ENCODE measurements at places on chromosomes 5 and 9.
A peak's percentile ranks its signal among the peaks of the same experiment; 100 is the strongest.

GRCh38 chr9:97237311-97237786 lies 70.1 kb upstream of the CCDC180 start:
- DNase-seq: peak; percentile 13

DNA sequence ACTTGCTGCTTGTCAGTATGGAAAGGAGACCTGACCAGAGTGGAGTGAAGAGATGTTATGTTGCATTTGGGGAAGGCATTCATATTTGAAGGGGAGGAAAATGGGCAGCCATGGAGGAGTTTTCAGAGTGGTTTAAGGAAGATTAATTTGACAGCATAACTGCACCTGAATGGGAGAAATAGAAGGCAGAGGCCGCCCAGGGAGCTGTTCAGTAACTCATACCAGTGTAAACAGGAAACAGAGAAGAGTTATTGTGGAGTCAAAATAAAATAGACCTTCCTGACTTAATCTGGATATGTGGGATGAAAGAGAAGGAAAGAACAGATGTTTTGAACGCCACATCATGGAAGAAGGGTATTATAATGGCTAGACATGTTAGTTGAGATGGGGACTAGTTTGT lies 13.4 kb downstream of the SLC44A1 start:
- DNase-seq: peak; percentile 78

DNA sequence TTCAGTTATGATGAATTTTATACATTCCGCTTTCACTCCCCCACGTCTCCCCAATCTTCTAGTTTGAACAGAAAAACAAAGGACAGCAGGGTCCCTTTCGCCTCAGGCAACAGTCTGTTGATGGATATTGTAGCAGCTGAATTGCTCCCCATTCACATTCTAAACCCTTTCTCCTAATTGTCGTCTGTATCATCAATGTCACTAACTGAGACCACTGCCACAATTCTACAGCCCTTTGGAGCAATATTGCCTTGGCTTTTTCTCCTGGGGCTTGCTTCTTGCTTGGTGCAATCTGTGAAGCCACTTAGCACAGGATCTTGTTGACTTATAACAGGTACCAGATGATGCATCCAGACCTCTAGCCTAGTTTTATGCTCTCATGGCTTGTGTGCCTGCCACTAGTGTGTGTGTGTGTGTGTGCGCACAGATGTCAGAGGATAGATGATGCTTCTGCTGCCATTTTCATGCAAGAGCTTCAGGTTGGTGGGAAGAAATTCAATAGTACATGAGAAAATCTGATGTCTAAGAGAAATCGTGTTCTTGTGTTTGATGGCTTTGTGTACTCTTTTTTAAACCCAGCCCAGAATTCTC lies 195.2 kb upstream of the ISL1 start:
- DNase-seq: peak; percentile 99

GRCh38 chr5:13454050-13454449 lies 490.4 kb downstream of the DNAH5 start:
- DNase-seq: no peak

- peak; percentile 38 for DNase-seq
Measured at GRCh38 chr5:96517295-96517694, 84.2 kb upstream of the PCSK1 start.

DNA sequence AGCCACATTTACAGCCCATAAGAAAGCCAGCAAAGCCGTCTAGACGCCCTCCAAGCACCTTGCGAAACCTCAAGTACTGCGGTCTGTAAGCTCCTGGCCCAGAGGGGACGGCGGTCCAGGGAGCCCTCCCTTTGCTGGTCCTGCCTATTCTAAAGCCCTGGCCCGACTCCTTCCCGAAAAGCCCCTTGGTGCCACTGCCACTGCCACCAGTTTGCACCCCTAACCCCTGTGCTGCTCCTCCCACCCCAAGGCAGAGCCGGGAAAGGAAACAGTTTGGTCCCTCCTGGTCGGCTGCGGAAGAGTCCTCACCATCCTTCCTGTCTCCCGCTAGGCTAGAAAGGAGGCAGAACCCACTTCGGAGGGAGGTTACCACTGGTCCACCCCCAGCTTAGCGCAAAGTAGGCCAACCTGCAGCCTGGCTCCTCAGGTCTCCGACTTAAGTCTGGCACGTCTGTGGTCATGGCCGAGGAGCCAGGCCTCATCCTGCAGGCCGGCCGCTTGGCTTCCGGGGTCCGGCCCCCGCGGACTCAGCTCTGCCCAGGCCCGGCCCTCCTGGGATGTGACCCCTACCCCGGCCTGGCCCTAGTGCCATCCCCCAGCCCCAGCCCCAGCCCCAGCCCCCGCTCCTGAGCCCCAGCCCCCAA lies 916 bp downstream of the TOR1A start:
- DNase-seq: peak; percentile 32

DNA sequence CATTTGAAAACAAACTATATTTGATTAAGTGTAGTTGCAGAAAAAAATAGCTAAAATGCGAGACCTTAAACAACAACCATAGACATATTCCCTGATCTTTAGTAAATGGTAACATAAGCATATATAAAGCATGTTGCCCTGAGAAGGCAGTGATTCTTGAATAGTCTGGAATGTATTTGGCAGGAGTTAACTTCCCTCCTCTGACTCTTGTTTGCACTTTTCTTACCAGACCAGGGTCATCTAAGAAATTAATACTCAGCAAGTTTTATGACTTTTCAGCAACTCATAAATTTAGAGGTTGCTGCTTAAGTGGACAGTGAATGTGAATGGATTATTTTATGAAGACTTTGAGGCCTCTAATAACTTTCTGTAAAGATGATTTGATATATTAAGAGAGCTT lies 55.3 kb upstream of the NUDT12 start:
- DNase-seq: no peak

DNA sequence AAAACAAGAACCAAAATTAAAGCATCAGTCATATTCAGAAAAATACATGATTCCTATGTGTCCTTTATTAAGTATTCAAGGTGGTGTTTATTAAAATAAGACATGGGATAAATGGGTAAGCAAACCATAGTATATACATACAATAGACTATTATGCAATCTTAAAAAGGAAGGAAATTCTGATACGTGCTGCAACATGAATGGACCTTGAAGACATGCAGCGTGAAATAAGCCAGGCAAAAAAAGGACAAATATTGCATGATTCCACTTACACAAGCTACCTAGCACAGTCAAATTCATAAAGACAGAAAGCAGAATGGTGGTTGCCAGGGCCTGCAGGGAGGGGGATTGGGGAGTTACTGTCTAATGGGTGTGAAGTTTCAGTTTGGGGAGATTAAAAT lies 127.7 kb downstream of the DMAC1 start:
- DNase-seq: no peak

DNA sequence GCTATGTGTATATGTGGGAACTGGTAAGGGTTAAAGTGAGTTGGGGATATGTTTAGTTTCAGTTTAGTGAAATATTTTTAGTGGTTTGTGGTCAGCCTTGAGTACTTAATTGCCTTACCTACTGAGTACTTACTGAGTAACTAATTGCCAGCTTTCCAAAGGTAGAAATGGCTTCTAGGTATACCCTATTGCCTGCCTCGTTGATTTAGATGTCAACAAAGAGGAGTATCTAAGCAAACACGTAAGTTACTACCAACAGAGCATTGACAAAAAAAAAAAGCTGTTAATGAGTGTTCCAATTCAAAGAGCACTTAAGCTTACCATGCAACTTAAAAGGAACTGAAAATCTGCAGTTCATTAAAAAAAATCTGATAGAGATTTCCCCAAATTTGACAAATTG lies 8.8 kb downstream of the ATP10B start:
- DNase-seq: peak; percentile 30

GRCh38 chr9:117555964-117556629 lies 141.2 kb upstream of the ASTN2 start:
- peak; percentile 66 for DNase-seq

DNA sequence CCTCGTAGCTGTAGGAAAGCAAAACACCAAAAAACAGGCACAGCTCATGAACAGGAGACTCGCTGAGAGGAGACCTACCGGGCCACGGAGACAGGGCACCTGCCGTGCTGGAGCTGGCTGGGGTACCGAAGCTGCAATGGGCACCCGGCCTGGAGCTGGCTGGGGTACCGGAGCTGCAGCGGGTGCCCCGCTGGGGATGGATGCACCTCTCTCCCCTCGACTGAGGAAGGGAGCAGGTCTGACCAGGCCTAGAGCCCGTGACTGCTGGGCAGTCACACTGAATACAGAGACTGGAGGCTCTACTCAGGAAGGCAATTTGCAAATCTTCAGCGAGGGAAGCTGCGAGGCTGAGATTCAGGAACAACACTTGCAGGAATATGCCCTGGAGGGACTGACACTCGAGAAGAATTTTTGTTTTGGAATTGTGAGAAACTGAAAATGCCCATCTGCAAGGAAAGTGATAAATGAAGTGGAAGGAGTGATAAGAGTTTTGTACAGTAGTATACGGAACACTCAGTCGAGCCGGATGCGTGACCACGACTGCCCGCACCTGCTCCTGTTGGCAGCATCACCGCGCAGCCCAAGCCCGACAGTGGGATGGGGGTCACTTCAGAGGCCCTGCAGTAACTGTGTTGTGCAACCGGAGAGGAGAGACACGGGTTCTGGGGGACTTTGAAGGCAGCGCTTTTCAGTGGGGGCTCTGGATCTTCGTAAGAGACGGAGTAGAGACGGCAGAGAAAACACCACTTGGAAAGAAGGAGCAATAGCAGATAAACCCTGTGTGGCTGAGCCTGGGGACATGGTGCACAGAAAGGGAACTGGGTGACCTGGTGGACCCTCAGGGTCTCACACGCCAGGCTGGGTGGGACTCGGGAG lies 27.9 kb upstream of the LPCAT1 start:
- no peak for DNase-seq

GRCh38 chr5:31962871-31963307 lies 211.2 kb downstream of the GOLPH3 start:
- DNase-seq: no peak

DNA sequence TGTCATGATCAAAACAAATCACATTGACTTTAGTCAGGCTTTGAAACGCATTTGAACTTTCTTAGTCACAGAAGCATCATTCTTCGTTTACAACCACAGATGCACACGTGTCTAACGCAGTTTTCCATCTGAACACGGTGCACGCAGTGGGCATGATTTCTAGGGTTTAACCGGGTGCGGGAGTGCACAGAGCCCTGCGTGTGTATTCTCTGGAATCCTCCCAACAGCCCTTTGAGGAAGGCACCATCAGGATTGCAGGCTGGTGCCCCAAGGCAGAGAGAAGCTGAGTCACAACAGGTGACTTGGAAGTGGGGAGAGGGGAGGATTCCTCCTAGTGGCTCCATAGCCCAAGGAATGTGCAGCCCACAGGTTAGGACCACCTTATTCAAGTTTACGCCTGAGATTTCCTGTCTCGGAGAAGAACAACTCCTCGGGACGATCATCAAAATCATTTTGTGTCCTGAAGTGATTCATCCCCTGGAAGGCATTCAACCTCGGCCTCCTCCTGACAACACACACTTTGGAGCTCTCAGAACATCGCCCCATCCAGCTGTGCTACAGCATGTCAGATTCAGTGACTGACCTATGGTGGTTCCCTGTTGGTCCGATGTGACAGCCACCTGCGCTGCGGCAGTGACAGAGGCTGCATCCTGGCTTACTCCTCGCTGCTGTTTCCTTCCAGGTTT lies 13.1 kb downstream of the ROPN1L start:
- DNase-seq: no peak

DNA sequence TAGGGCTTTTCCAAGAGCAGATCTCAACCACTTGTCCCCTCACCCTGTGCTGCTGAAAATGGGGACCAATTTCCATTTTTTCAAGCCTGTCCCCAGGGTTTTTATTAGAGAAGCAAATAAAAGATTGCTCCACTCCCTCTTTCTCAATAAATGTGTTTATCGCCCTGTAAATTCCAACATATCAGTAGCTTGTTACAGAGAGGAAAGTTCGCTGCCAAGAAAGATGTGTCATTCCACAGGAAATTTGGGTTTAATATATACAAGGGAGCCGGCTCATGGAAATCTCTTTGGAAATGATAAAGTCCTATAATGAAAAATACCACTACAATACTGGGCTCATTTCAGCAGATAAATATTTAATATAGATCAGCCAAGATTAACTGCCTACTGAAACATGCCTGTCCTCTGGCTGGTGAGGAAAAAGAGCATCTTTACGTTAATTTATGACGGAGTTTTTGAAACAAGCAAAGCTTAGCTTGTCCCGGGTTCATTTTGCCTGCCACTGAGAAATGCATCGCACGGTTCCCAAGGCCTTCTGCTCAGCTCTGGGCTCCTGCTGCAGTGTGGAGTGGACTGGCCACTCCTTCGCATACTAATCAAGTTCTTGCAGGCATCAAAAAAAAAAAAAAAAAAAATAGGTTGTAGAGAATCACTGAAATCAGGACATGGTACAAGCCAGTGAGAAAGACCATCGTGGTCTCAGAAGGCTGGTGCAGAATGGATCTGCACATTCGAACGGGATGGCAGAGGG lies 84.5 kb downstream of the BRINP1 start:
- DNase-seq: no peak

GRCh38 chr5:51383131-51384121 lies at the start of gene ISL1:
Gene ISL1 (plus strand): TSS chr5:51383448. CDS start chr5:51383672, 224 bp downstream.
- DNase-seq: peak; percentile 99

GRCh38 chr9:3827175-3827574 lies 301.4 kb upstream of the RFX3 start:
- DNase-seq: no peak

GRCh38 chr5:154479160-154479943 lies 1.3 kb upstream of the HAND1 start:
- peak; percentile 77 for DNase-seq

GRCh38 chr9:126234681-126235335 lies 91.8 kb upstream of the MVB12B start:
- DNase-seq: no peak

GRCh38 chr5:40033411-40033810 lies 608.6 kb upstream of the DAB2 start:
- peak; percentile 55 for DNase-seq

GRCh38 chr5:176948458-176948857 lies 49.3 kb upstream of the HK3 start:
- peak; percentile 62 for DNase-seq

- DNase-seq: peak; percentile 19
Measured at GRCh38 chr5:150411245-150411979, 1.3 kb downstream of the CD74 start.

DNA sequence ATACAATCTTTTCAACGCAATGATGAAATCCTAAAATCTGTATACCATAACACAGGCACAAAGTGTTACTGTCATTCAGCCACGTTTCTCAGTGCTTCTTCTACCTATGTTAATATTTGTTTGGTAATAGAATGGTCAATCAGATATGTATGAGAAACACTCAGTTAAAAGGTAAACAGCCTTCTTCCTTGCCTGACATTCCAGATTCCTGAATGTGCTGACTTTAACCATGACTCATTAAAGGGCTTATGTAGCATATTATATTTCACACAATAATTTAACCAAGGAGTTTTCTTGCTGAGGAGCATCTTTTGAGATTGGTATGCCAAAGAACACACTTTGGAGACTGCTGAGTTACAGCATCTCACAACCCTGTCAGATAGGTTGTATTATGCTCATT lies 187.6 kb downstream of the CETN3 start:
- no peak for DNase-seq

GRCh38 chr5:143842920-143843319 lies 31.0 kb downstream of the HMHB1 start:
- no peak for DNase-seq

- no peak for DNase-seq
Measured at GRCh38 chr9:1047591-1048230, 2.4 kb upstream of the DMRT2 start.

All from NCI-H69 (cell line).